ENCODE measurements at places on chromosomes 12 and 14.

- DNase-seq, result no peak
These were observed 7.2 kb downstream of the CBLN3 start for GRCh38 chr14:24422261-24422660.

DNA sequence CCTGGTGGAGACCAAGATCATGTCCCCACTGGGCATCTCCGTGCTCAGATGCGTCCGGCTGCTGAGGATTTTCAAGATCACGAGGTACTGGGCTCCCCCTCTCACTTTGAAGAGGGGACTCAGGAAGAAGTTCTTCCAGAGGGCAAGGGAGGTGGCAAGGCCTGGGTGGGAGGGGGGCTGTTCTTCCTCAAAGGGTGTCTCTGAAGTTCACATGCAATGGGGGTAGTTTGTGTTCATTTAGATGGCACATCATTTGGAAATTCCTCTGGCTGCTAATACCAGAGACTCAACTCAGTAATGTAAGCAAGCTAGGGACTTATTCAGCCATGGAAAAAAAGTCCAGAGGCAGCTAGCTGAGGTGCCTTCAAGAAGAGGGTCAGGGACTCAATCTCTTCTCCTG, 227.1 kb upstream of the FKBP4 start:
- DNase-seq, result no peak

- DNase-seq, result no peak
These were observed 10.9 kb upstream of the HVCN1 start for GRCh38 chr12:110699591-110700445.

GRCh38 chr12:65741656-65742017, 82.6 kb upstream of the HMGA2 start:
- no peak for DNase-seq

DNA sequence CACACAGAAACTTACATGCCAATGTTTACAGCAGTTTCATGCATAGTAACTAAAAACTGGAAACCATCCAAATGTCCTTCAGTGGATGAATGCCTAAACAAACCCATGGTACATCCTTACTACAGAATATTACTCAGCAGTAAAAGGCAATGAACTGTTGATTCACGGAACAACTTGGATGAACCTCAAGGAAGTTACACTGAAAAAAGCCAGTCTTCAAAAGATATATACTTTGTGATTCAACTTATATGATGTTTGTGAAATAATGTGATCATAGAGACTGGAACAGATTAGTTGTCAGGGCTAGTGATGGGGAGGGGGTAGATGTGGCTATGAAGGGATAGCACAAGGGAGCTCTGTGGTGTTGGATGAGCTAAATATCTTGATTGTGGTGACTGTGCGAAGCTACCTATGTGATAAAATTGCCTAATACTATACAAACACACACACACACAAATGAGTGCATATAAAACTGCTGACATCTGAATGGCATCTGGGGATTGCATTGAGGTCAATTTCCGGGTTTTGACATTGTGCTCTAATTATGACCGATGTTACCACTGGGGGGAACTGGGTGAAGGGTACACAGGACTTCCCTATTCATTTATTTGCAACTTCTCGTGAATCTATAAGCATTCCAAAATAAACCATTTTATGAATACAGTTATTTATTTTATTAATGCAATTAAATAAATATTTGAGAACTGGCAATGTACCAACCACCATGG, 94.3 kb downstream of the RIN3 start:
- DNase-seq, result no peak

GRCh38 chr14:42047421-42048055, 440.9 kb downstream of the LRFN5 start:
- DNase-seq, result no peak

DNA sequence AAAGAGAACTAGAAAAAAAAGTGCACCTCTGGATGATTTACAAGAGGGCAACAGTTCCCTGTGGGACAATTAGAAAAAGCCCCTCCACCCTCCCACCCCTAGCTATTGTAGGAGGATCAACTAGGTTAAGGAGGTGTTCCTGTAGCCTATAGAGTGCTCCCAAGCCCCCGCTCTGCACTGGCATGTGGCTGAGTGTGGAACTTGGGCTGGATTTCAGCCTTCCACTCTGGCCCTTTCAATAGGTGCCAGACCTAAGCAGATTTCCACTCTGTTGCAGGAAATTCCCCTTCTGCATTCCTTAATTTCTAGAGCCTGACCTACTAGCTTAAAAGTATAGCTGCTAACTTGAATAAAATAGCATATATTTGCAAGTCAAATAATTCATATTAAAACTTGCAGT, 2.8 kb downstream of the NFATC4 start:
- DNase-seq, result no peak

DNA sequence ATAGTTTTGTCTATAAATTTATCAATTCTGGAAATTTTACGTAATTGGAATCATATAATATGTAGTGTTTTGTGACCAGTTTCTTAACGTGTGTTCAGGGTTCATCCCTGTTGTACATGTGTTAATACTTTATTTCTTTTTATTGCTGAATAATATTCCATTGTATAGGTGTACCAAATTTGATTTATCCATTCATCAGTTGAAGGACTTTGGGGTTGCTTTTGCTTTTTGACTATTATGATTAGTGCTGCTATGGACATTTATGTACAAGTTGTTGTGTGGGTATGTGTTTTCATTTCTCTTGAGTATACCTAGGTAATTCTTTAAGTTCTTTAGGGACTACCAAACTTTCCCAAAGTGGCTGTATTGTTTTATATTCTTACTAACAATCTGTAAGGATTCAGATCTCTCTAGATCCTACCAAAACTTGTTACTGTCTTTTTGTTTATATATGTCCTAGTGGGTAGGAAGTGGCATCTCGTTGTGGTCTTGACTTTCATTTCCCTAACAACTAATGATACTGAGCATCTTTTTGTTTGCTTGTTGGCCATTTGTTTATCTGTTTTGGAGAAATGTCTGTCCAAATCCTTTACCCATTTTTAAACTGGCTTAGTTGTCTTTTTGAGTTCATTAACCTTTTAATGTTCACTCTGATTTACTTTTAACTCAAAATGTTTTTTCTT, 14.9 kb downstream of the VRK1 start:
- DNase-seq, result no peak

DNA sequence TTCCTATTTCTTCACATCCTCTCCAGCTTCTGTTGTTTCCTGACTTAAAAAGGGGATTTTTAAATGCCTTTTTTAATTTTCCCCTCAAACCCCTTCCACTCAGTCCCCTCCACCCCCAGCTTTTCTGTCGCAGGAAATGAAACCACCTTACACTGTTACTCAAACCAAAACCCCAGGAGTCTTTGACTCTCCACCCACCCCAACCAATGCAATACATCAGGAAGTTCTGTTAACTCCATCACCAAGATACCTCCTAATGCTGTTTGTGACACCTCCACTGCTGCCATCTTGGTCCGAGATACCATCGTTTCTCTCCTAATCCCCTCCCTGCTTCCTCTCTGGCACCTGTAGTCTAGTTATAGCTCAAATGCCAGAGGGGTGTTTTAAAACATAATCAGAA, 25.4 kb upstream of the CPM start:
- DNase-seq, result no peak

GRCh38 chr14:44988694-44989093, 26.7 kb downstream of the TOGARAM1 start:
- DNase-seq, result no peak

GRCh38 chr14:96274543-96274942, 18.5 kb downstream of the BDKRB1 start:
- DNase-seq, result no peak

DNA sequence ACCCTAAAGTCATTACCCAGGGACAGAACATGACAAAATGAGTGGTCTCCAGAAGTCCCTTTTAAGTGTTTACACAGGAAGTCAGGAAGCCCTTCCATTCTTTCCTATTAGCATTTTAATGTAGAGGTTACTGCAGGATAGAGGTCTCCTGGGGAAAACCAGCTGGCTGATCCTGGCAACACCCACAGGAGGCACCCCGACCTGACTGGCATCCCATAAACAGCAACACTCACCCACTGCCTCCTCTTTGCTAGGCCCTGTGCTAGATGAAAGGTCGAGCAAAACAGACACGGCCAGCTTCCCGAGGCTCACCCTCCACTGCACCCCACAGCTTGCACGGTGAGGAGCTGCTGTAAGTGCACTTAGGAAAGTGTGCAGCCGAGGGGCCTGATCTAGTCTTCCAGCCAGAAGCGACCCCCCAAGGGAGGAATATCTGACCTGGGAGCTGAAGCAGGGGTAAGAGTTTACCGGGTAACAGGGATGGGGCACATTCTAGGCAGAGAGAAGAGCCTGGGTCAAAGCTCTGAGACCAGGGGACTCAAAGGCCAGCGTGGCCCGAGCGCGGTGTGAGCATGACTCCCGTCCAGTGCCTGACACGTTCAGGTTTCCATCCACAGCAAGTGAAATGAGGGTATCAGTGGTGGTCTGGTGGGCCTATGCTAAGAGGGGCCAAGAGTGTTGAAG, 9.0 kb downstream of the DAZAP2 start:
- DNase-seq, result no peak

DNA sequence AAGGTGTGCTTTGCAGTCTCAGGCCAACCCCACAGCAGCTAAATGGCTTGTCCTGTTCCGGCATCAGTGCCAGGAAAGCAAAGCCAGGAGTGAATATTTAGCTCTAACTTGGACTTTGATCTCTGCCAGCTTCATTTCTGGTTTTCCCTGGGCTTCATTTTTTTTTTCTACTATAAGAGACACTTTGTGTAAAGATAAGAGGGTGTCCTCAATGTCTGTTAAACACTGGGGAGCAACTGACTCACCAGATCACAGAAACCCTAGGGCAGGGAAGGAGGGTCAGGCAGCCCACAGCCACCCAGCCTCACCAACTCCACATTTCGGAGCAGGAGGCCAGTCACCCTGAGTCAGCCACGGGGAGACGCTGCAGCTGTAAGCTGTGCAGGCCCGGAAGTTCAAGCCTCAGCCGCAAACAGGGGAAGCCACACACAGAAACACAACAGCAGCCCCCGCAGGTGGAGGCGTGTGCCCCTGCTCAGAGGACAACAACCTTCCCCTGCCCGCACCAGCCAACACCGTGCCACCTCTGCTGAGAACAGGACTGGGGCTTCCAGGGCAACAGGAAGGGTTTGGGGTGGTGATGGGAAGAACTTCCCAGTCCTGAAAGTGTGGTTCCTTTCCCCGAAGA, 6.3 kb downstream of the TNFRSF1A start:
- DNase-seq, result no peak

DNA sequence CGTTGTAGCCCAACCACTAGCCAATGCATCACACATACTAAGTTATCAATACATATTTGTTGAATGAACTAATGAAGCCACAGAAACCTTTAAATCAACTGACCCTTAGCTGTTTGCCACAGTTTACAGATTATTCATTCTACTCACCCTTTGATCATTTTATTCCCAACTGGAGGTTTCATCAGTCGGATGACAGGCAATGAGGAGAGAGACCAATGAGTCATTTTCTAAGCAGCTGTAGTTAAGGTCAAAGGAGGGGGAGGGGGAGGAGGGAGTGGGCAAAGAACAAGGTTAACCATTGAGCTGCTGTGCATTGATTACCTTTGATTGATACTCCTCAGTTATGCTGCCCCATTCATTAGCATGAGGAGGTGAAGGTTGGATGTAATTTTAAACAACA, 469.5 kb downstream of the VRK1 start:
- no peak for DNase-seq

GRCh38 chr14:103073876-103074728, 9.9 kb upstream of the LBHD2 start:
- no peak for DNase-seq

GRCh38 chr12:10719482-10719881, 3.6 kb downstream of the YBX3 start:
- DNase-seq, result no peak

DNA sequence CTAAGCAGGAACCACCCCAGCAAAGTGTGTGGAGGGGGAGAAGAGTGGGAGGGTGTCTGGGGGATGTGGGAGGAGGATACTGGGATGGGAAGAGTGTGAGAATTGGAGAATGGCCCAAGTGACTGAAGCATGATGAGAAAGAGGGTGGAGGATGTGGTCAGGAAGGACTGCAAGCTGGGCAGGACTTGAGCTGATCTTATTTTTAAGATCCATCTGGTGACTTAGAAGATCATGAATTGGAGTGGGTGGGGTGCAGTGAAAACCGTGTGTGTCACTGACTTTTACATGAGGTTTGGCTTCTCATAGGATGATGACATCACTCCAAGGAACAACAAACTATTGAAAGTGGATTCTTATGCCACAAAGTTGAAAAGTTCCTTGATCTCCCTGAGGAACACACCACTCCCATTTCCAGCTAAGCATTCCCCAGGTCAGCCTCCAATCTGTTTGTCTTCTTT, 287.5 kb downstream of the GALC start:
- no peak for DNase-seq

- no peak for DNase-seq
These were observed 17.1 kb downstream of the TMBIM4 start for GRCh38 chr12:66152732-66153131.

GRCh38 chr14:50488521-50488920, 43.8 kb downstream of the MAP4K5 start:
- no peak for DNase-seq

DNA sequence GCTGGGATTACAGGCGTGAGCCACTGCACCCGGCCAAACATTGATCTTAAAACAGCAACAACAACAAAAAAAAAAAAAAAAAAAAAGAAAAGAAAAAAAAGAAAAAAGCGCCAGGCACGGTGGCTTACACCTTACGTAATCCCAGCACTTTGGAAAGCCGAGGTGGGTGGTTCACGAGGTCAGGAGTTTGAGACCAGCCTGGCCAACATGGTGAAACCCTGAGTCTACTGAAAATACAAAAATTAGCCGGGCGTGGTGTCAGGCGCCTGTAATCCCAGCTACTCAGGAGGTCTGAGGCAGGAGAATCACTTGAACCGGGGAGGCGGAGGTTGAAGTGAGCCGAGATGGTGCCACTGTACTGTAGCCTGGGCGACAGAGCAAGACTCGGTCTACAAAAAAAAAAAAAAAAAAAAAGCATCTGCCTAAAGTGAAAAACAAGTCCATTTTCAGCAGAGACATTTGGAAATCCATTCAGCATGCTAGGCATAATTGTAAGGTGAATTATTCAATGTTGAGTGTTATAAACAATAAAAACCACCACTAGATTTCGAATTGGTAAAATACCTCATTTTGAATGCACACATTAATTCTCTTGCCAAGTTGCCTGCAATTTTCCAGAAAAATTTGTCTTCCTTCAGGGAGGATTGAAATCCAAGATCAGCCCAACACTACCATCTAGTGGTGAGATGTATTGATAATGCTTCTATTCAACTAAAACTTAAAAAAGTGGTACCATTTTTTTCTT, 8.0 kb upstream of the CERS5 start:
- DNase-seq, result peak; percentile 80

- DNase-seq, result no peak
These were observed 24.3 kb downstream of the NCOR2 start for GRCh38 chr12:124543052-124543589.

- no peak for DNase-seq
These were observed 41.8 kb downstream of the AKAP3 start for GRCh38 chr12:4607056-4607455.

GRCh38 chr14:94446126-94446525, 6.5 kb downstream of the SERPINA11 start:
- DNase-seq, result no peak

DNA sequence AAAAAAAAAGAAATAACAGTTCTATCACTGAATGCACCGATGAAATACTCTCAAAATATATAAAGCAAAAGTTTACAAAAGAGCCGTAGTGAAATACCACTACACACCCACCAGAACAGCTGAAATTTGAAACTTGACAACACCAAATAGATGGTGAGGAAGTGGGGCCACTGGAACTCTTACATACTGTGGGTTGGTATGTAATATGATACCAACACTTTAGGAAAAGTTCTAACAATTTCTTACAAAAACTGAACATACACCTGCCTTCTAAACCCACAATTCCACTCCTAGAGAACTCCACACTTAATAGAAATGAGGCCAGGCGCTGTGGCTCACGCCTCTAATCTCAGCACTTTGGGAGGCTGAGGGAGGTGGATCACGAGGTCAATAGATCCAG, 14.1 kb downstream of the EIF5 start:
- no peak for DNase-seq

GRCh38 chr14:89842837-89843236, 111.7 kb downstream of the EFCAB11 start:
- no peak for DNase-seq
